IPS DF 6.9 (cell line): ENCODE measurements at places on chromosomes 5 and 9.

GRCh38 chr9:77892955-77893514, 138.6 kb downstream of the GNAQ start:
- DNase-seq = no peak

- DNase-seq = no peak
Measured at GRCh38 chr5:134148986-134149539, 27.7 kb downstream of the SKP1 start.

- DNase-seq = no peak
Measured at GRCh38 chr5:151733358-151734063, 24.9 kb downstream of the ATOX1 start.

DNA sequence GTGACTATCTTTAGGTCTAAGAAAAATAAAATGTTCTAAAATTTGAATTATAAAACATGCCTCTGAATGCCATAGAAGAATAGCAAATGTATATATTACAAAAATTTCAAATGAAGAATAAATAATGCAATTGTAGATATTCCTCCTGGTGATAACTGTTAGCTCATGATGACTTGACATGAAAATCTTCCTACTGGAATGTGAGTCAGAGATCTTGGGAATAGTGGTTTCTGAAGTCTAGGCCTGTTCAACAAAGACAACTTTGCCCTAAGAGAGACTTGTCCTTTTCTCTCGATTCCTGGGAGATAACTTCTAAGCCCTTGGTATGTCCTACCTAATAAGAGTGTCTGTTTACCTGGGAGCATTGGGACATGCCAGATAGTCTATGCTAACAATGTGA, 746.3 kb upstream of the RIOK2 start:
- no peak for DNase-seq

- DNase-seq = no peak
Measured at GRCh38 chr5:177389241-177390169, 5.3 kb downstream of the SLC34A1 start.

DNA sequence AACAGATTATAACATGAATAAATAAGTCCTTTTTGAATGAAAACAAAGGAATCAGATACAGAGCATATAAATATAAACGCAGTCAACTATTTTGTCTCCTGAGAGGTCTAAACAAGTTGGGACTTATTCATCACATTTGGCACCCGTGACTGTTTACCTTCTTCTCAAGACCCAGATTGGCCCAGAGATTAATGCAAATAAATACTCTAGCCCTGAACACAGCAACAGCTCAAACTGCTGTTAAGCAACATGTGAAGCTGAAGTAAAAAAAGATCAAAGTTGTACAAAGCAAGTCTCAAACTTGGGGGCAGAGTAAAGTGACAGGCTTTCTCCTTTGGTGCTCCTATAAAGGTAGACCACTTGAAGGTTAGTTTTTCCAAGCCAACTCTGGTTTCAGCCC, 95.0 kb upstream of the NR5A1 start:
- DNase-seq = no peak

DNA sequence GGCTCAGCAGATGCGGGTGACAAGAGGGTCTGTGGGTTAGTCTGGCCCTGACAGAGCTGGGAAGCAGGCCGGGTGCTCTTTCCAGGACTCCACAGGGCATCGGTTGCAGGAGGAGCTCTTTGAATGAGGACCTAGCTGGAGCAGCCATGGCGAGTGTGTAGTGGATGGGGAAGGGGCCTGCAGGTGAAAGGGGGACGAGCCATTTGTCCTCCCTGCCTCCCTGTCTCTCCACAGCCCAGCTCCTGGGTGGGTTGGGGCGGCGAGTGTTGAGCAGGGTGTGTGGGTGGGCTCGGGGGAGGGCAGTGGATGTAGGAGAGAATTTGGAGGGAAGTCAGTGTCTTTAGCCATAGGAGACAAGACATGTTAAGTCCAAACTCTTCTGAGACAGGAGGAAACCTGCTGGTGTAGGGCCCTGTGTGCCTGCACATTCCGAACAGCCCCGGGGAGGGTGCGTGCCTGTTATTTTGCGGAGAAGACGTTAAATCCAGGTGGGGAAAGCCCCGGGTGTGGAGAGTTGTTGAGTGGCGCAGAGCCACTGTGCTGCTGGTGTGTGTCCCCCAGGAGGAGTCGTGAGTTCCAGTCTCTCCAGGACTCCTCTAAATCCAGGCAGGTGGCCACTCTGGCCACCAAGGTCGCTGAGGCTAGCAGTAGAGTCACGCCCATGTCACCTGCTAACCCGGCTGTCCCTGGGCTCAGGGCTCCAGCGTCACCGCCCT, 73.6 kb downstream of the PSMB7 start:
- no peak for DNase-seq

DNA sequence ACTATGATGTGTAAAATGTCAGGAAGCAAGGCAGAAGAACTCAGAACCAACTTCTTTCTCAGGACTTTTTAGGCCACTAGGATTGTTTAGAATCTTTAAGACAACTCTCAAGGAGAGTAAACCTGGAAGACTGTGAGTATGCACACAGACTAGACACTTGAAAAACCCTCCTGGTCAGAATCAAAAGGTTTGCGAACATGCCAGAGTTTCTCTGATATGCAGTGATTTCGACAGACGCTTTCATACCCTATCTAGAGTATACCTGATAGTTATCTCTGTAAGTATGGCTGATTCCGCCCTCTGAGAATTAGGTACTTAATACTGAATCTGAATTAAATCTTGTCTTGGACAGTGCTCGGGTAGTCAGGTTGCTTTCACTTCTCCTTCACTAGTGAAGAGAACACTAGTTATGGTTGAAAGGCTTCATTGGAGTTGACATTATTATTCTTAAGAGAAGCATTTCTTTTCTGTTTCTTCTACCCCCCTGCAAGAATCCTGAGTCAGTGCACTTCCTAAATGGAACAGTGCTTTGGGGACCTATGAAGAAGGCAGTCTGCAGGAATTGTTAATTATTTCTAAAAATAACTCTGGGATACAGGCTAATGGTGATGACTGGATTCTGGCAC, 158.1 kb downstream of the HACD4 start:
- no peak for DNase-seq

DNA sequence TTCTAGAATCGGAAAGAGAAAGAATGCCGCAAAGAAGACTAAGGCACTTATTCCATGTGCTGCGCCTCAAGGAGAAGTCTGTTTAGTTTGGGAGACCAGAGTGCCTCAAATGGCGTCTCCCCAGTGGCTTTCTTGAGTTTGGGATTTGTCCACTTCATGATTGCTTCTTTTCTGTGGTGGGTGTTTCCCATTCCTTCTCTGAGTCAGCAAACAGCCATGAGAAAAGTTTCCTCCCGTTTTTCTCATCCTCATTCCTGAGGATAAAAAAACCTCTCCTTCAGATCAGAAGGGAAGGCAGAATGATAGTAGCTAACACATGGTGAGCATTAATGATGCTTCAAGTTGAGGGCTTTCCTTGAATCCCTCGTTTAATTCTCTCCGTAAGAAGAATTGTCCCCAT, 275.9 kb upstream of the WWC1 start:
- DNase-seq = no peak

- DNase-seq = no peak
Measured at GRCh38 chr9:120937596-120937995, 11.0 kb upstream of the TRAF1 start.

DNA sequence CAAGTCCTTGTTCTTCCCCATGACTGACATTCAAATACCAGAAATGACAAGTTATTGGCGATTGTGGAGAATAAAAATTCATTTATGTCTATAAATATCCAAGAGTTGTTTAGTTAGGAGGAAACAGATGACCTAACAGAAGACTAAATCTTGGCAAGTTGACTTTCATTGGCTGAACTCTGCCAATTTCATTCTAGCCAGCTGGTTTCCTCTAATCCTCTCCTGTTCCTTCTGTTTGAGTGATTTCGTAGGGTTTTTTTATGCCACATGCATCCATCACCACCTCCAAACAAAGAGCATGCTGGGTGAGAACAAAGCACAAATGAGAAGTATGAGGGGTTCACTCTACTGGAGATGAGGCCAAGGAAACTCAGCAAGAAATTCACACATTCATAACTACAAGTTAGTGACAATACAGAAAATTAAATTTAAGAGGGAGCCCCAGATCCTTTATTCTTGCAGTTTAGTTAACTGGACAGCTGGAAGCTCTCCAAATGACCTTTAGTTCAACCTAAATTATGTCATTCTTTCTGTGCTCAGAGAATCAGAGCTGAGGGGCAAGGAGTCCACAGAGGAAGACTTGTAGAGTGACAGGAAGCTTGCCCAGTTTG, 932.0 kb downstream of the TLE4 start:
- no peak for DNase-seq

DNA sequence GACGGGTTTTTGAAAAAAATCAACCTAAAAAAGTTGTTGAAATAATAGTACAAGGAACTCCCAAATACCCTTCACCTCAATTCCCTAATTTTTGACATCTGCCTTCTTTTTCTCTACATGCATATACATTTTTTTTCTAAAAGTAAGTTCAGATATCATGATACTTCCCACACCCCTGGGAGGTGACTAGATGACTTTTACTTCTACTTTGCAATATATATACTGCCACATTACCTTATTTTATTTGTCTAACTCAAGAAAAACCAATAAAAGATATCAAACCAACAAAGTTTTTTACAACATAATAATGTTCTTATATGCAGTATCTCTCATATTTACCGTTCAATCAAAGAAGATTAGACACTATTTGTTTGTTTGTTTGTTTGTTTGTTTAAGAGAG, 31.1 kb downstream of the CCNJL start:
- no peak for DNase-seq

DNA sequence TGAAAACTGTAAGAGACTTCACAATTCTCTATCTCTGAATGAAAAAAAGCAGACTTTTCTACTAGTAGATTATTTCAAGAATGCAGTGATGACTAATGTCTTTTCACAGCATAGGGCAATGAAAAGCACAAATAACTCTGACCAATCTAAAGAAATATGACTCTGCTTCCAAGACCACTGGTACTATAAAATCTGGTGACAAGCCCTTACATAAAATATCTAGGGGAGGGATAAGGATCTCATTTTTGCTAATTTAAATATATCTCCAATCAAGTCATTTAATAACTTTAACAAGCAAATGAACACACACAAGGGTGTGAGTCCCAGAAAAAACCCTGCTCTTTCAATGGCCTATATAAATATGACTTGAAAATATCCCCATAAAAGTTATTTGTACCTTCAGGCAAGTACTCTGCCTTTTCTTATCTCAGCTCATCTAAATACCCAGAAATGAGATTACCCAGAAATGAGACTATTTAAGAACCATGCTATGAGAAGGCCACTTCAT, 105.2 kb downstream of the GNAQ start:
- no peak for DNase-seq

GRCh38 chr9:135536216-135536615, 9.7 kb upstream of the OBP2A start:
- no peak for DNase-seq

DNA sequence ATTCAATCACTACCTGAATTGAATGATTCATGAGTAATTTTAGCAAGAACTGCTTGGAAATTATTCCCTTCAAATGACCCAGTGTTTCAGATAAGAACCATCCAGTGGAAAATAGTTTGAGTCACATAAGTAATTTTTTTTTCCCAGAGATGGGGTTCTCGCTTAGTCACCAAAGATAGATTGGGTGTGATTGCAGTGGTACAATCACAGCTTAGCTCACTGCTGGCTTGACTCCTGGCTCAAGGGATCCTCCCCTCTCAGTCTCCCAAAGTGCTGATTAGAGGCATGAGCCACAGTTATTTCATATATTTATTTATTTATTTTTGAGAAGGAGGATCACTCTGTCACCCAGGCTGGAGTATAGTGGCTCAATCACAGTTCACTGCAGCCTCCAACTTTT, 574.5 kb upstream of the ARRDC3 start:
- no peak for DNase-seq

- no peak for DNase-seq
Measured at GRCh38 chr5:55649963-55650362, 62.2 kb downstream of the SLC38A9 start.

DNA sequence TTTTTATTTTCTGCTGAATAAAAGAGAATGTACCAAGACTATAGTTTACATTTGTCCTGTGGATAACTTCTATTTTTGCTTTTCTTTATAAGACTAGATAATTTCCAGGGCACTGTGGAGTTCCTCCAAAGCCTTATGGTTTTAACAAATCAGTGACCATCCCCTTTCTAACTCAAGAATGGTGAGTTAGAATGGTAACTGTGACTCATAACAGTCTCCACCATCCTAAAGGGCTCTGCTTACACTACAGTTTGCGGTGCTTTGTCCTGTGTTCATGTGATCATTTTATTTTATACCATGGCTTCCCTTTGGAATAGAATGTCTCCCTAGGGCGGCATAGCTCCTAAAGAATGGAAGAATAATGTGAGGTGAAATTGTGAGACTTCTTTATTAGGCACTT, 30.2 kb downstream of the WDR36 start:
- DNase-seq = no peak

DNA sequence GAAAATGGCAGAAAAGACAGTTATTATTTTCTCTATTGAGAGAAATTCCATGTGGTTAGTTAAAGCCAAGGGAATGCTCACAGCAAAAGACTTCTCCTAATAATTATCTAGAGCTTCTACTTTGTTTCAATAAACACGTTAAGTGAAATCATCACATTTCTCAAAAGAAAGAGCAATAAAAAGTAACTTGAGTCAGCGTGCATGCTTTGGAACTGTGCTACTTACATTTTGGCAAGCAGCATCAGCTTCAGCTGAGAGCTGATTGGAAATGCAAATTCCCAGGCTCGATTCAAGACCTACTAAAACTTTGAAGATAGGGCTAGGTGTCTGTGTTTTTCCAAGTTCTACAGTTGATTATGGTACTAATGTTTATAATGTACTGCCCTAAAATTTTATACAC, 132.1 kb downstream of the CDH18 start:
- no peak for DNase-seq

DNA sequence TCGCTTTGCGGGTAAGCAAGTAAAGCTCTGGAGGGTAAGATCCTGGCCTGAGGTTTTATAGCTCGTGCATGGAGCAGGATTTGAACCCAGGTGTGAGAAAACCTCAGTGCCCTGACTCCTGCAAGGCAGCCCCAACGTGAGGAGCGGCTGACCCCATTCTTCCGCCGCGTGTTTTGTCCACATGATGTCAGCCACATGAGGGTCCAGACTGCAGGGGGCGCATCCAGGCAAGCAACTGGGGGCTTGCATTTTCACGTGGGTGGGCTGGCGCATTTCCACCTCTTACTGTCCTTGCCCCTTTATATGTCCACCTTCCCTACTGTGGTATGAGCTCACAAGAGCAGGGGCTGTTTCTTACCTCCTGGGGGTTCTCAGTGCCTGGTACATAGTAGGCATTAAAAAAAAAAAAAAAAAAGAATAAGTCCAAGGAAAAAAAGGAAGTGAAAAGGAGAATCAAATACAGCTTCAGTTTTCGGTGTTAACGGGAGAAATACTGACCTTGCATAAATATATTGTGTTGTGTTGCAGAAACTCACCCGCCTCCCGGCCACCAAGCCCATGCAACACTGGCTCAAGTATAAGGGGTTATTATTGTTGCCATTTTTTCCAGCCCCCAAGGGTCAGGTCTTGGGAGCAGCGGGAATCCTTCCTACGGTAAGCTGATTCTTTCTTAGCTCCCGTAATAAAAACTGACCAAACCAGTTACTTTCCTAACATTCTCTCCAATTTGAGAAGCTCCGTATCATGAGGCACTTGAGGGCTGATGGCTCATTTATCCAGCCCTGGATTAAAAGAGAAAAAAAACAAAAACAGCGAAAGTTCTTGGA, 15.0 kb downstream of the TLX3 start:
- DNase-seq = no peak

- DNase-seq = no peak
Measured at GRCh38 chr5:170571875-170572852, 68.3 kb downstream of the KCNIP1 start.

- no peak for DNase-seq
Measured at GRCh38 chr5:176632745-176633144, 2.3 kb downstream of the EIF4E1B start.
